Sigmoid colon (tissue), 7 donors: ENCODE measurements at places on chromosomes 12 and 14. TPM values are rescaled to one million over a fixed set of nuclear protein-coding genes. Genes with fewer than 3 reads are reported as not detected.

C14orf180 gene
- total RNA-seq: not detected

CCDC196 gene
- not detected for total RNA-seq

GPR65 gene
- 1.8 TPM for total RNA-seq

SERPINA3 gene
- 233 TPM for total RNA-seq

RASAL1 gene
- not detected for total RNA-seq

VRK1 gene
- total RNA-seq: 25.7 TPM

KCNC2 gene
- total RNA-seq: 0.41 TPM

CIPC gene
- 74.8 TPM for total RNA-seq

IFNG-AS1 gene
- total RNA-seq: not detected

P2RX2 gene
- not detected for total RNA-seq

ACSM4 gene
- total RNA-seq: not detected

PRKCH gene
- total RNA-seq: 19.9 TPM

ADAM21 gene
- total RNA-seq: not detected

GDF3 gene
- total RNA-seq: not detected

WNT1 gene
- not detected for total RNA-seq

KCNA5 gene
- total RNA-seq: 8.9 TPM

DNA sequence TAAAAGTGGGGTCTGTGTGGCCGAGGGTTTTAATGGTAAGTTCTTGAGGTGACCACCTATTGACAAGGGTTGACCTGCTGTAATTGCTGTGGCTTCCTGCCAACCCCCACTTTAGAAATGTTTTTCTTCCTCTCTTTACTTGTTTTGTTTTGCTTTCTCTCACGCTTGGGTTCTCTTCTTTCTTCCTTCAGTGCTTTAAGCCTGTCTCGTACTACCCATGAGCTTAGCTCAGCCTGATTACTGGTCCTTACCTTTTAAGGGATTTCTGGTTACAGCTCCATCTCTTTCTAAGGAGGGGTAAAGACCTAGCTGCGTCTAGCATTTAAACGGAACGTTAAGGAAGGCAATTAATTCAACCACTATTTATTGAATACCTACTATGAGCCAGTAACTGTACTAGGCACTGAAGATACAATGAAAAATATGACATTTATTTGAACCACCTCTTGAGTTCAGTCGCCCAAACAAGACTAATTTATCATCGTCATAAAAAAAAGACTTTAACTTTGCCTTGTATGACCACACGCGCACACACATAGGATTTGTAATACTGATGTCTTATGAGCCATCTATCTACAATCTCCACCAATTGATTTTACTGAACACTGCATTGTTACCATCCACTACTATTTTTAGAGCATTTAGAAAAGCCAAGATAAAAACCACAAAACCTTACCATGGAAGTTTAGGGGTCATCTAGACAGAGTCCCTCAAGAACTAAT is 888 bp upstream of the PPP1R12A start:
- peak overlapping the region; percentile 96 for H3K4me3 ChIP-seq
- DNase-seq: no peak
- peak overlapping the region; percentile 99 for H3K27ac ChIP-seq
- no peaks in the 10 kb centered on the region for H3K27me3 ChIP-seq
- H3K4me1 ChIP-seq: no peaks in the 10 kb centered on the region

DNA sequence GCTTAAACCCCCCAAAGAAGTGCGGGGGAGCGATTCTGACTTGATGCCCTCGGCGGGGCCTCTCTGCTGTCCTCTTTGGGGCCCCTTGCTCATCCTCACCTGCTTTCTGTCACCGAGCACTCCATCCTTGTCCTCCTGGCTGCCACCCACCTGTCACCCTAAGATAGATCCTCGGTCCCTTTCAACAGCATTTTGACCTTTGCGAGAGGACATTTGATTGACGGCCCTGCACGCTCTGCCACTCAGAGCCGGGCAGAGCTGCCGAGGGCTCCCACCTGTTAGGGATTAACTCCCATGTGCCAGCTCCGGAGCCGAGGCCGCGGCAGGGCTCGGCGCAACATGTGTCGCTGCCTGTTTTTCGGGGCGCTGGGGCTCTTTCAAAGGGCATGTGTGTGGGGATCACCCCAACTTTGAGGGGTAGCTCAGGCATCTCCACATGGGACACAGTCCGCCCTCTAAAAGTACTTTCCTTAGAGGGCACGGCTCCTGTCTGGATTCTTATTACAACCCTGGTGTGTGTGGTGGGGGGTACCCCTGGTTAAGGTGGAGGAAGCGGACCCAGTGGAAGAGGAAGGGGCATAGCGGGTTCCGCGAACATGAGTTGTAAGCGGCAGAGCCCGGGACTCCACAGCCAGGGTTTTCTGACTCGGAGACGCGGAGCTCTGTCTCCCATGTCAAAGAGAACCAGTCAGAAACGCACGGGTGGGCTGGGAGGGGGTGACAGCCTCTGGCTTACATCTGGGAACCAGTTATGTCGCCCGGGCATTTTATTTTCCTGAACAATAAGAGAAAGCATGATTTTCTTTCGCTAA is 811 bp upstream of the MEG3 start:
- no peak for DNase-seq
- no peak overlapping the region for H3K27ac ChIP-seq
- peaks cover 39% of the 10 kb centered on the region for H3K27me3 ChIP-seq
- H3K4me1 ChIP-seq: no peaks in the 10 kb centered on the region
- H3K36me3 ChIP-seq: no peaks in the 10 kb centered on the region

- no peak overlapping the region for H3K4me3 ChIP-seq
- H3K4me1 ChIP-seq: peaks cover 40% of the 10 kb centered on the region
- H3K36me3 ChIP-seq: no peaks in the 10 kb centered on the region
- no peaks in the 10 kb centered on the region for H3K27me3 ChIP-seq
- H3K27ac ChIP-seq: no peak overlapping the region
Observed at GRCh38 chr14:74710480-74710879, 2.4 kb downstream of the AREL1 start.

- DNase-seq: no peak
- no peaks in the 10 kb centered on the region for H3K36me3 ChIP-seq
- no peaks in the 10 kb centered on the region for H3K4me1 ChIP-seq
- H3K27ac ChIP-seq: no peak overlapping the region
- no peaks in the 10 kb centered on the region for H3K27me3 ChIP-seq
Observed at GRCh38 chr14:38122241-38122640, 85.5 kb upstream of the SSTR1 start.

DNA sequence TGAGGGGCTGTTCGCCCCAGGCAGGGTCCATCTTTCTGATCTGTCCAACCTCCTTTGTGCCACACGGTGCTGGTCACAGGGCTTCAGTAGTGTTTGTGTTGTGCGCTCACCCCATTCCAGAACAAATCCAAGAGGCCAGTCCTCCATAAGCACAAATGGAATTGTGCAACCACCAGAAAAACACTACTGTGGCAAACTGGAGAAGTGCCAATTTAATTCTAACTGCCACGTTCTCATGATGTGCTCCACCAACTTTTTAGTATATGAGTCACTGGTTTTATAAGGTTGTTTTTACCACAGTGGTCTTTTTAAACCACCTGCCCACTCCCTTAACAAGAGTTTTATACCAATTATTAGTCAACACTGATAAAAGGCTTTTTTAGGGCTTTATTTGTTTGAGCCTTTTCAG is 380.2 kb downstream of the NAV3 start:
- H3K27ac ChIP-seq: no peak overlapping the region
- H3K36me3 ChIP-seq: no peaks in the 10 kb centered on the region
- no peaks in the 10 kb centered on the region for H3K27me3 ChIP-seq
- peaks cover 13% of the 10 kb centered on the region for H3K4me1 ChIP-seq
- H3K4me3 ChIP-seq: no peak overlapping the region

GRCh38 chr12:44647917-44648690 is 228.0 kb downstream of the NELL2 start:
- no peaks in the 10 kb centered on the region for H3K27me3 ChIP-seq
- H3K4me1 ChIP-seq: no peaks in the 10 kb centered on the region
- H3K4me3 ChIP-seq: no peak overlapping the region
- no peaks in the 10 kb centered on the region for H3K36me3 ChIP-seq

GRCh38 chr12:29768372-29768771 is 15.4 kb downstream of the TMTC1 start:
- H3K27ac ChIP-seq: no peak overlapping the region
- H3K4me1 ChIP-seq: peaks cover 17% of the 10 kb centered on the region
- no peaks in the 10 kb centered on the region for H3K36me3 ChIP-seq
- DNase-seq: no peak
- H3K27me3 ChIP-seq: no peaks in the 10 kb centered on the region
- H3K4me3 ChIP-seq: no peak overlapping the region

DNA sequence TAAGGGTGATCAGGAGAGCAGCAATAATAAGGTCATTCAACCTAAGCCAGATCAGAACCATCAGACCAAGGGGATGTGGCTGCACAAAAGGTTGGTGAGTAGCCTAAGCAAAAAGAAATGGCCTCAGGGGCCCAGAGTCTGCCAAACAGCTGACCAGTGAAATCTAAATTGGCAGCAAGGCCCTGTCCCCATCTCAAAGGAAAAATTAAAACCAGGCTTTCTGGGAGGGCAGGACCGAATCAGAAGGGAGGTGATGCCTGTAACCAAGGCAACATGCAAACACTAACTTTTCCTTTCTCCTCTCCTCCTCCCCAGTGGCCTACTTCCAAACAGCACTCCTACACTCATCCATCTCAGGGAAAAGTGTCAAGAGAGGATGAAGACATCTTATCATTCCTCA is 256.4 kb downstream of the NUAK1 start:
- no peaks in the 10 kb centered on the region for H3K4me1 ChIP-seq
- H3K27ac ChIP-seq: no peak overlapping the region
- H3K27me3 ChIP-seq: no peaks in the 10 kb centered on the region
- no peak overlapping the region for H3K4me3 ChIP-seq
- no peaks in the 10 kb centered on the region for H3K36me3 ChIP-seq
- no peak for DNase-seq

DNA sequence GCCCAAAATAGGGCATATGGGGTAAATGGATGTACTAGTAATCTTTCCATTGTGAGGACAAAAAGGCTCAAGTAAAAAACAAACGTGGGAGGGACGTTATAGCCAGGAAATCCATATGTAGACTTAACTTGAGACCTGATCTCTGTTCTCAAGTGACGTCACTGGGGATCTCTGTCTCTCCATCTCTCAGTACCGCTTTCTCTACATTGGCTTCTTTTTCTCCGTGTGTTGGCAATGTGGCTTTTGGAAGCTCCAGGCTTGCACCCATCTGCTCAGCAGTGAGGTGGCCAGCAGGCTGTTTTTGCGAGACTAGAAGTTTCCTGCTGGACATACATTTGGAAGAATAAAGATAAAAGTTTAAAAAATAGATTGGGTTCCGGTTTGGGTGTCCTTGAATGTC is 66.0 kb upstream of the NRXN3 start:
- no peaks in the 10 kb centered on the region for H3K27me3 ChIP-seq
- H3K36me3 ChIP-seq: no peaks in the 10 kb centered on the region
- no peak overlapping the region for H3K27ac ChIP-seq
- no peak overlapping the region for H3K4me3 ChIP-seq
- no peak for DNase-seq
- H3K4me1 ChIP-seq: no peaks in the 10 kb centered on the region

GRCh38 chr12:119592232-119592631 is 1.3 kb upstream of the TMEM233 start:
- DNase-seq: no peak
- peaks cover 47% of the 10 kb centered on the region for H3K27me3 ChIP-seq
- H3K27ac ChIP-seq: no peak overlapping the region
- H3K4me1 ChIP-seq: no peaks in the 10 kb centered on the region

DNA sequence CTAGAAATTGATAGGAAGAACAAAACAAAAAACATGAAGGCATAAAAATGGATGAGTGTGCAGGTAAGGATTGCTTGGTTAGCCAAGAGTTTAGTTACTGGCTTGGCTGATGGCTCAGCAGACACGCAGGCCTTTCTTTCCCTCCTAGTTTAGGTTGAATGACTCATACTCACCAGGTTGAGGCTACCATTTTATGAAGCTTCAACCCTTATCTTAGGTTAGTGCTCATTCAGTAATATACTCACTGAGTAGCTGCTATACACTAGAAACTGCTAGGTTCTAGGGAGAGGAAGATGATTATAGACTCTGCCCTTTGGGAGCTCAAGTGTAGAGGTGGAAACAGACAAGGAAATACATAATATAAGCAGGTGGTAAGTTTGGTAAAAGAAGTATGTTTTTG is 6.0 kb downstream of the P3H3 start:
- H3K4me1 ChIP-seq: peaks cover 21% of the 10 kb centered on the region
- H3K27me3 ChIP-seq: no peaks in the 10 kb centered on the region
- DNase-seq: no peak
- H3K27ac ChIP-seq: no peak overlapping the region

- H3K27ac ChIP-seq: no peak overlapping the region
- DNase-seq: peak; percentile 21
- H3K27me3 ChIP-seq: no peaks in the 10 kb centered on the region
- H3K4me3 ChIP-seq: no peak overlapping the region
Observed at GRCh38 chr14:96757456-96757855, 39.7 kb upstream of the VRK1 start.

GRCh38 chr12:71935594-71935993 is 3.1 kb upstream of the TPH2 start:
- no peaks in the 10 kb centered on the region for H3K4me1 ChIP-seq
- H3K36me3 ChIP-seq: no peaks in the 10 kb centered on the region
- no peak overlapping the region for H3K4me3 ChIP-seq

GRCh38 chr12:110763583-110763982 is 20.9 kb upstream of the PPP1CC start:
- no peak for DNase-seq
- H3K27me3 ChIP-seq: no peaks in the 10 kb centered on the region
- H3K4me3 ChIP-seq: no peak overlapping the region
- no peaks in the 10 kb centered on the region for H3K4me1 ChIP-seq
- H3K36me3 ChIP-seq: no peaks in the 10 kb centered on the region

GRCh38 chr12:46904406-46905238 is 78.8 kb upstream of the SLC38A4 start:
- no peak overlapping the region for H3K27ac ChIP-seq
- H3K4me1 ChIP-seq: no peaks in the 10 kb centered on the region
- H3K36me3 ChIP-seq: no peaks in the 10 kb centered on the region
- H3K27me3 ChIP-seq: no peaks in the 10 kb centered on the region
- no peak for DNase-seq
- no peak overlapping the region for H3K4me3 ChIP-seq

DNA sequence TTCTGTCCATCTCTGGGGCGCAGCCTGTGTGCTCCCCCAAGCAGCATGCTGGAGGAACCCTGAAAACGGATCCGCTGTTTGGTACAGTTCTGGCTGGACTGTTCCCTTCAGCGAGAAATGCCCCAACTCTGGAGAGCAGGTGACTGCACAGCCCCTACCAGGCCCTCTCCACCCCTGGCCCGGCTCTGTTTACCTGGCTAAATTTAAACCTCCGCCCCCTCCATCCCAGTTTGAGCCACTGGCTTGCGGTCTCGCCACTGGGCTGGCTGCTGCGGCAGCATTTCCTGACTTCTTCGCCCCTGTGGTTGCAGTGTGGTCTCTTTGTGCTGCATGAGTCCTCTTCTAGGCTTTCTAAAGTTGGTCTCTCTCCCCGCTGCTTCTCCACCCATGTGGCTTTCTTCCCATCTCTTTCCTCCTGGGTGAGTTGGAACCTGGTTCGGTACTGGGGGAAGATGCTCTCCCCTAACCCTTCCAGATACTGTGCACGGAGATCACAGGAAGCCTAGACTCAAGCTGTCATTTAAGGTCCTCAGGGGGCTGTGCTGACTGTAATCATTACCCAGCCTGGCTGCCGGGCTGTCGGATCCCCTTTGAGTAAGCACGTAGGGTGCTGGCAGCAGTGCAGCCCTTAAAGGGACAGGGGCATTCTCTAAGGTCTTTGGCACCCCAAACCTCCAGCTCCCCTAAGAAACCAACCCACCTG is 60.6 kb downstream of the FBXL14 start:
- no peak overlapping the region for H3K4me3 ChIP-seq
- H3K4me1 ChIP-seq: peaks cover 18% of the 10 kb centered on the region
- H3K36me3 ChIP-seq: no peaks in the 10 kb centered on the region
- H3K27me3 ChIP-seq: no peaks in the 10 kb centered on the region

GRCh38 chr14:78308079-78308478 is 137.9 kb downstream of the NRXN3 start:
- no peaks in the 10 kb centered on the region for H3K27me3 ChIP-seq
- no peak for DNase-seq
- H3K36me3 ChIP-seq: no peaks in the 10 kb centered on the region
- H3K4me1 ChIP-seq: no peaks in the 10 kb centered on the region
- no peak overlapping the region for H3K4me3 ChIP-seq

GRCh38 chr14:99602788-99603415 is 1.1 kb downstream of the CCDC85C start:
- no peak for DNase-seq
- peak overlapping the region; percentile 78 for H3K4me3 ChIP-seq
